ENCODE measurements at places on chromosomes 12 and 14.

GRCh38 chr12:106070147-106070546 lies 68.6 kb downstream of the NUAK1 start:
- DNase-seq: no peak

DNA sequence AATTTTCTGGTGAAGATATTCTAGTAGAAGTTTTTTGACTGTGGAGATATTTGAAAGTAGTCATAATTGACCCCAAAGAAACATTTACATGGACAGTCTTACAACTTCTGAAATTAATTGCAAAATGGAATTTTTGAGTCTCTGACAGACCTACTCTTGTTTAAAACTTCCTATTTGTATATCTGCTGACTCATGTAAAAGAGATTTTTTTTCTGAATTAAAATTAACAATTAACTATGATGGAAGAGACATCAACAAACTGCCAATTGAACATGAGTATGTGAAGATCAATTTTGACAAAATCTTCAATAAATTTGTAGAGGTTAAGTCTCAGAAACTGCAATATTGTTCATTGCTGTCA lies 108.5 kb upstream of the MAX start:
- DNase-seq: no peak

GRCh38 chr12:75556311-75556899 lies 45.0 kb upstream of the KRR1 start:
- no peak for DNase-seq

DNA sequence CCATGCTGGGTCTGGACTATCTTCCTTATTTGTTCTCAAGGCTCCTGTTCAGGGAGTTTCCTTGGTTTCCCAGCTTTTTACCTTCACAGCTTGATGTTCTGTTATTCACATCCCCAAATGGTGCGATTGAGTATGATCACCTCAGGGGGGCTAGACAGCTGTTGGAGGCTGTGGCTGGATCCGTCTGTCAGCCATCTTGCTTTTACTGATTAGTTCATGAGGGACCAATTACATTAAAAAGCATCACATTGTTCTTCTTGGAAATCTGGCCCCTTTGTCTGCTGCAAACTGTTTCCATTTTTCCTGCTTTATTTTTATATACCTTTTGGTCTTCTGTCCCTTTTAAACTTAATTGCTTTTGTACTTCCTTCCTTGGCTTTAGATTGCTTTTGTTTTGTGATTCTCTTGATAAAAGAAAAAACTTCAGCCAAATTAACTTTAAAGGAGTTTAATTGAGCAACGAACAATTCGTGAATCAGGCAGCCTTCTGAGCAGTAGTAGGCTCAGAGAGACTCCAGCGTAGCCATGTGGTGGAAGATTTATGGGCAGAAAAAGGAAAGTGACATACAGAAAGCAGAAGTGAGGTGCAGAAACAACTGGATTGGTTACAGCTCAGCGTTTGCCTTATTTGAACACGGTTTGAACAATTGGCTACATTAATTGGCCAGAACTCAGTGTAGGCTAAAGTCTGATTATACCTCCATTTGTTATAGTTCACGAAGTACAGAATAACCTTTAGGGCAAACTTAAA lies 208.7 kb downstream of the AEBP2 start:
- no peak for DNase-seq

GRCh38 chr12:74890237-74890599 lies 319.4 kb downstream of the KCNC2 start:
- DNase-seq: no peak

DNA sequence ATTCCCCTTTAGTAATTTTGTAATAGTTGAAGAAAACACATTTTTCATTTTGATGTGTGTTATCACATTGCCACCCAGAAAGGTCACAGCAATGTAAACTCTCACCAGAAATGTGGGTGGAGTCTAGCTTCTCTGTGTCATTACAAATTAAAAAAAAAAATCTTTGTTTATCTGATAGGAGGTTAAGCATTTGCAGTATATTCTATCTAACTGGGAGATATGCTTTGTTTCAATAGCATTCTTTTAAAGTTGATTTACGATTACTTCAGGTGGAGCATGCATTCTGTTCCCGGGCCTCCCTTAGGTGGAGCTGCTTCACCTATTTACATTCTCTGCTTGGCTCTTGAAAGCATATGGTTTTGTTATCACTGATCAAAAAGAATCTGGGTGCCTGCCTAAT lies 7.8 kb downstream of the ADIPOR2 start:
- DNase-seq: no peak

DNA sequence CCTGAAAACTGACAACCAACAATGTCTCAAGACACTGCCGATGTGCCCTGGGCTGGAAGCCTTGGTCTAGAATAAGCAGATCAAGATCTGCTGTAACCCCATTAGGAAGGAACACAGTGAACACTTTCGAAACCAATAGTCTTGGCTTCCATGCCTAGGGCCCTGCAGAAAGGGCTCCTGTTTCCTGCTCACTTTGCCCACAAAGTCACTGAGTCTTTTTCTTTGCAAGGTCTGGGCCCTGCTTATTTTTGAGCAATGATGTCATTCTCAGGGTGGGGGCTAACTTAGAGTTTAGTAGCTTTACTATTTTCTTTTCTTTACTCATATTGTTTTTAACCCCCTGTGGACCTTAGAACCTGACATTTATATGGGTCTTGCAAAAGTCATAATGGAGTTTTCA lies 704.2 kb upstream of the TMEM132C start:
- no peak for DNase-seq

- no peak for DNase-seq
Measured at GRCh38 chr12:124916374-124917134, 2.1 kb upstream of the UBC start.

- DNase-seq: no peak
Measured at GRCh38 chr14:56216626-56217379, 98.6 kb downstream of the PELI2 start.

All from substantia nigra (tissue), 51 donors.